CD4-positive, alpha-beta T cell treated with Interleukin-10 for 1 hour (primary cell): ENCODE measurements at places on chromosomes 6 and 20.
A peak's percentile ranks its signal among the peaks of the same experiment; 100 is the strongest.

DNA sequence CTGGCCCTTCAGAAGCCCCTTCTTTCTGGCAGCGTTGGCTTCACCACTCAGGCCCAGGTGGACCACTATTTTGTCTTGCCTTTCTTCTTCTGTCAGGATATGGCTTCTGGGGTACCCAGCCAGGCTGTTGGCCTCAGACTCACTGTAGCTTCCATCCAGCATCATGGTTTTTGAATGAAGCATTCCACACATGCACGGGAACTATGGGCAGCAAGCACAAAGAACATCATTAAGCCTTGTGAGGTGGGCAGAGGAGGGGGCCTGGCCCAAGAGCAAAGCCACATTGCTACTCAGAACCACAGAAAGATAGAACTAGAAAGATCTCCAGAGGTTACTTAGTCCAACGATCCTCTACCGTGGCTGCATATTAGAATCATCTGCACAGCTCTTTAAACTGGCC, 40.6 kb upstream of the GABRR1 start:
- no peak for DNase-seq

DNA sequence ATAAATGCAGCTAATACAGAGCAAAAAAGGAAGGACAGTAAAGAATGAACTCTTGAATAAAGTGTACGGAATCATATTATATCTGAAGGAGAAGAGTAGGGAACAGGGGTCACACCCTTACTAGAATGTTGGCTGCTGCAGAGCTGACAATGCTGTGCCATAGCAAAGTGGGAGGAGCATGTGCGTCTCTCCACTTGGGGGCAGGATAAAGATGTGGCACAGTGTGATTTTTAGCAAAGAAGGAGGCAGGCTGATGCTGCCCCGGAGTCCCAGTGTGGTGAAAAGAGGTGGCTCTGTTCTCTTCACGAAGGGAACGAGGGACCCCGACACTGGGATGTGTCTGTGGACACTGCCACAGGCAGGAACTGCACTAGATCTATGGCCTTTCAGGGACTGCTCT, 67.5 kb downstream of the INSM1 start:
- no peak for DNase-seq

- DNase-seq: no peak
Measured at GRCh38 chr20:50196248-50196647, 5.6 kb downstream of the CEBPB start.

DNA sequence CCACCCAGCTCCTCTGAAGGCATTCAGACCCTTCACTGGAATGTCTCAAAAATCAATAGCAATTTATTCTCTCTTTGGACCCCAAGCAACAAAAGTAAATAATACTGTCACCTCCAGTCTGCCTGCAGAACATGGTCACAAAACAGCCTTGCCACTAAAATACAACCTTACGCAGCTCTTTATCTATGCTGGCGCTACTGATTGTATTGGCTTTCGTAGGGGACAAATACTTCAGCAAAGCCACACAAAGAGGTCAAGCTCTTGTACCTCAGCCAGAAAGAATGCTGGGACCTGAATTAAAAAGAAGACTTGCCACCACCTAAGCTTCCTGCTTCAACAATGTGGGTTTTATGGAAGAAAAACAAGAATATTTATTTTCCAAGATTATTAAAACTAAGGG, 57.2 kb downstream of the PRKN start:
- no peak for DNase-seq

- DNase-seq: no peak
Measured at GRCh38 chr20:43937591-43937990, 22.9 kb downstream of the TOX2 start.

DNA sequence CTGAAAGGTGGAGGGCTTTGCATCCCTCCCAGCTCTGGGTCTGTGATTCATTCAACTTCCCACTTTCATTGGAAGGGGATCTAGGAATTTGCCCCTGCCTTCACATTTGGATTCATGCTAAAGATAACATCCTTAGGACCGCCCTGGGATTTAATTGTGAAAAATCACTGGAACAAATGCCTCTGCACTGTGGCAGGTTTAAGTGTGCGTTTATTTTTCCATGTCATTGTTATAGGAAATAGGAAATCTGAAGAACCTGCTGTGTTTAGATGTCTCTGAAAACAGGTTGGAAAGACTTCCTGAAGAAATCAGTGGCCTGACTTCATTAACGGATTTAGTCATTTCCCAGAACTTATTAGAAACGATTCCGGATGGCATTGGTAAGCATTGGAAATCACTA, 104.7 kb downstream of the LRRC1 start:
- no peak for DNase-seq

- no peak for DNase-seq
Measured at GRCh38 chr20:41110930-41111577, 26.3 kb upstream of the PLCG1 start.

- no peak for DNase-seq
Measured at GRCh38 chr20:43940518-43941225, 26.0 kb downstream of the TOX2 start.

- DNase-seq: no peak
Measured at GRCh38 chr6:157965387-157965786, 16.3 kb upstream of the SYNJ2 start.

GRCh38 chr6:37628611-37629320, 68.9 kb downstream of the MDGA1 start:
- DNase-seq: no peak

- DNase-seq: peak; percentile 58
Measured at GRCh38 chr6:129766959-129767728, 57.2 kb upstream of the ARHGAP18 start.

- no peak for DNase-seq
Measured at GRCh38 chr6:54768494-54768893, 78.1 kb upstream of the FAM83B start.

DNA sequence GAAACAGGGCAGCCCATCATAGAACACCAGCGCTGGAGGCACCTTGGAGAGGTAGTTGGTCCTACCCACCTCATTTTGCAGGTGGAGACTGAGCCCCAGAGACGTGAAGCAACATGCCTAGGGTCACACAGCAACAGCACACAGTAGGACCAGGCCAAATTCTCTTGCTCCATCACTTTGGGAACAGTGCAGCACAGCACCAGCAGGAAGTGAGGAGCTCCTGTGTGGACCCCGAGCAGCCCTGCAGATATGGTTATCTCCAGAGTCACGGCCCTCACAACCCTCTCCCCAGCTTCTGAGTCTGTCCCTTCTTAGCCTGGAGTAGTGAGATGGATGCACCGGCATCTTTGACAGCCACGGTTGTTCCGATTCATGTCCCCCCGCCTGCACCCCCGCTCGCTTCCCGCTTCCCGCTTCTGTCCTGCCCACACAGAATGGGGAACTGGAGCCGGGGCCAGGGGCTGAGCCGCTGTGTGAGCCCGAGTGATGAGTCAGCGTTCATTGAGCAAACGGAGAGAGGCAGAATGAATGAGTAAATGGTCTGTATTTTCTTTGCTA, 72.6 kb upstream of the DUSP22 start:
- no peak for DNase-seq

DNA sequence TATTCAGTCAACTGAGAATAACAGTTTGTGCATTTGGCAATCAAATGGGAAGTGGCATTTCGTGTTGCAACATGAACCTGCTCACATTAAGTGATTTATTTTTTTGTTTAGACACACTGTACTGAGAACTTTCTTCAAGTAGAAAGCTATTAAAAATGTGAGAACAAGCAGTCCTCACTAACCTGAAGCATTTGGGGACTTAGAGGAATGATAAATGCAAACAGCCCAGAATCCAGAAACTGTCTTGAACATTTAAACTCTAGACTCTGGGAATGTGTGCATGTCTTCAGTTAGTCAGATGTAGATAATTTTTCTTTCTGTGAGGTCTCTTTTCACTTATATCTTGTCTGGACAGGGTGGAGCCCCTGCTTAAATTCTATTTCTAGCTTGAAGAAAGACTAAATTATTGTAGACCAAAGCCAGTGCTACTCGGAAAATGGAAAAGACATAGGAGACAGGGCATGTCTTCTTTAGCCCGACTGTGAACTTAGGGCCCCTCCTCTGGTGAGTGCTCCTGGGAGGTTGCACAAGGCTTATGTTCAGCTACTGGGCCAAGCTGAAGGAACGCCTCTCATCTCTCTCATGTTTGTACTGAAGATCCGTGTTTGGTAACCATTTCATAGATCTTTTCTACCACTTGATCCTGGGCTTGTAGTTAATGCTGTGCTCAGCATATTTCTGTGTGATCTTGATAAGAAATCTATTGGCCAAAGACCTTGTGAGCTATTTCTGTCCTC, 70.1 kb downstream of the SLX4IP start:
- DNase-seq: no peak

DNA sequence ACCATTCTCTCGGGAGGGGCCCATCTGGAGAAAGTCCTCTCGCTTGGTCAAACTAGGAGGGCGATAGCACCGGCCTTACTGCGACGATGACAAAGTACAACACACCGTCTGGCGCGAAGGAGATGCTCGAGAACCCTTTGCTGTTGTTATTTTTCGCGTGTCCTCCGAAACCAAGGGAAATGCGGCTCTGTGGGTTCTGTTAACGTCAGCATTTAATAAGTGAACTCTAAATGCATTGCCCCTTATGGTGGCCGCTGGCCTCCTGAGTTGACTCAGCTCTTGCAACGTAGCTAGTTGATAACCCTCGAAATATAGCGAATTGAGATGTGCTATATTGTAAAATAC, 577 bp upstream of the SCAND1 start:
- peak; percentile 49 for DNase-seq

- no peak for DNase-seq
Measured at GRCh38 chr6:119552021-119552420, 202.5 kb upstream of the MAN1A1 start.

DNA sequence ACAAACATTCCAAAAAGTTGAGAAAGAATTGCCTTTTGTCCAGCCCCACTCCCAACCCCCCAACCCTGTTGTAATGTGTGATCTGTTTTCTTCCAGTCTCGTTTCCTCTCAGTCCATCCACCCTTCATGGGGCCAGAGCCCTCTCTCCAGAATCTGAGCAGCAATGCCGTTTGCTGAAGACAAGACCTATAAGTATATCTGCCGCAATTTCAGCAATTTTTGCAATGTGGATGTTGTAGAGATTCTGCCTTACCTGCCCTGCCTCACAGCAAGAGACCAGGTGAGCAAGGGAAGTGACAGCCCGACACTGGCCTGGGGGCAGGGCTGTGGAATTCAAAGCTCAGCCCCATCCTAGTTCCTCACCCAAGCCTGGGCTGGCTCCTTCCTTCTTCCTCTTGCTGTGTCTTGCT, 7.8 kb downstream of the MAVS start:
- DNase-seq: no peak

DNA sequence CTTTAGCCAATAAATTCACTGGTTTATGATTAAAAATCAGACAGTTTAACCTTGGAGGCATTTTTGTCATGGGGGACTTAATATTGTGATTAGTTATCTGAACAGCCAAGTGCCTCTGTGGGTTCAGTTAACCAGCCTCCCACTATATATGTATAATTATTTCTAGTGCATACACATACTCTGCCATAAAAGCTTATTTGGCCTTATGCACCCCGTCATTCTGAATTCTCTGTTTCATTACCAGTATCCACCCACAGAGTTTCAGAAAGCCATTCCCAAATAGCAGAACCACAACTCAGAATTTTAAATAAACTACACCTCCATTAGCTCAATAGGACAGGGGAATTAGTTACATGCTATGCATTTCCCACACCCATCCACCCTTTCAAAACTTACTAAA, 279.7 kb downstream of the ZFAND3 start:
- DNase-seq: no peak

DNA sequence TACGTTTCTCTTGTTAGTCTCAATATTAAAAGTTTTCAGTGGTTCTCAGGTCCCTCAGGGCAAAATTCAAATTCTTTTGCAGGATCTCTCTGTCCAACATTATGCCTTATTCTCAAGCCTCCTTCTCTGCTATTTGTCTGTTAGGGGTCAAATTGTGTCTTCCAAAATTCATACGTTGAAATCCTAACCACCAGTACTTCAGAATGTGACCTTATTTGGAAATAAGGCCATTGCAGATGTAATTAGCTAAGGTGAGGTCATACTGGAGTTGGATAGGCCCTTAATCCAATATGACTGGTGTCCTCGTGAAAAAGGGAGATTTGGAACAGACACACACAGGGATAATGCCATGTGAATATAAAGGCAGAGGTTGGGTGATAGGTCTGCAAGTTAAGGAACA, 64.1 kb upstream of the ADGRF1 start:
- no peak for DNase-seq

DNA sequence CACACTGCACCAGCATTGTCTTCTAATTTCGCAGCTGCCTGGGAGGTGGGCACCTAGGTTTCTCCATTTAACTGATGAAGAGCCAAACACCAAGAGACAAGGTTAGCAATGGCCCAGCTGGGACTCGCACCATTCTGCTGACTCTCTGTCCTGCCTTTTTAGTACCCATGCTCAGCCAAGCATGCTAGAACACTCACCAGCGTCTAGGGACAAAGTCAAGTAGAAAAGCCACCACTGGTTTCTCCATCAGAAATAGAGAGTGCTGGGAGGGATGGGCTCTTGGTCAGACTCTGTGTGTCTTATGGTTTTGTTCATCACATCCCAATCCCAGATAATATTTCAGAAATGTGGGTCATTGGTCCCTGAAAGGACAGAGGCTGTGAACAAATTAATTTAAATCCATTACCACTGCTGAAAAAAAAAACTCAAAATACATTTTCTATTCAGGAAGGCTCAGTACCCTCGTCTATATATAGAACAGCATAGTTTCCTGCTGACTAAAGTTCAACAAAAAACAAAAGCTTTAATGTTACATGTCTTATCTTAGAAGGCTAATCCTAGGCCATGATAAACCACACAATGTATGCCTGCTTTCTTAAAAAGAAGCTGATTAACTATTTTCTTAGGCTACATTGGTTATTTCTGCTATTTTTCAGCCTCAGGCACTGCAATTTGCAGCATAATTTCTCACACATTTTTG, 111.0 kb downstream of the TBC1D7 start:
- no peak for DNase-seq

DNA sequence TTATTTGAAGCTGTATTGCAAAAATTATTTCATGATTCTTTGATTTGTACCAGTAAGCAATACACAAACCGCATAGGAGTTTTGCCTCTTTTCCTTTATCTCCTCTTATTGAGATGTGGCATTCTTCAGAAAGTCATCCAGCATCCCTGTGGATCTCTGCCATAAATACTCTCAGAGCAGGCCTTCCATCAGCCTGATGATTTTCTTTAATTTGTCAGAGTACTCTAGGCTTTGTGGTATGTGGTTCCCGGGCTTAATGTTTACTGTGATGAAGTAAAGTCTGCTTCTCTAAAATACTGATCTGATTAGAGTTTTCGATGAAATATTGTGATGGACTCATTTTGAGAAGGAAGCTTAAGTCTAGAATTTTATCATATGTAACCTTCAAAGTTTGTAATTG, 31.1 kb upstream of the SLC35D3 start:
- DNase-seq: no peak

- DNase-seq: no peak
Measured at GRCh38 chr20:48858075-48858790, 30.4 kb upstream of the PREX1 start.

DNA sequence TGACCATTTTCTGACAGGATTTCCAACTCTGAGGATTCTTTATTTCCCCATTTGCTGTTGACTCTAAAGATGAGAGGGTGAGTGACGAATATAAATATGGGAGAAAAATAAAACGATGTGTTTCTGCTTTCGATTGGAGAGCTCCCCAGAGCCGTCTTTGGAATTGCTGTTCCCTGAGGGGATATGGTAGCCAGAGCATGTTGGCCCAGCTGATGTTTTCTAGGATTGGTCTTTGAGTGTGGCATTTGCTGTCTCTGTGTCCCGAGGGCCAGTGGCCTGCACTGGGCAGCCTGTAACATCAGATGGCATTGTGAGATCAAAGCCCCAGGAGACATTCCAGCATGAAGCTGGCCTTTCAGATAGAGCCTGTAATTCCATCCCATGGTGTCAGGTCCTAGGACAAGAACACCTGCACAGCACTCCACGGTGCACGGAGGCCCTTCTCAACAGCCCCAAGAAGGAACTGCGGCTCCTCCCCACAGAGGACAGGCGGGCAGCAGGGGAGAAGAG, 26.7 kb downstream of the PKIG start:
- DNase-seq: no peak
